Activated CD8-positive, alpha-beta memory T cell treated with anti-CD3 and anti-CD28 coated beads, Interleukin-2, amount 50 U/mL, for 48 hours (primary cell): ENCODE measurements at places on chromosomes 2 and 18.

DNA sequence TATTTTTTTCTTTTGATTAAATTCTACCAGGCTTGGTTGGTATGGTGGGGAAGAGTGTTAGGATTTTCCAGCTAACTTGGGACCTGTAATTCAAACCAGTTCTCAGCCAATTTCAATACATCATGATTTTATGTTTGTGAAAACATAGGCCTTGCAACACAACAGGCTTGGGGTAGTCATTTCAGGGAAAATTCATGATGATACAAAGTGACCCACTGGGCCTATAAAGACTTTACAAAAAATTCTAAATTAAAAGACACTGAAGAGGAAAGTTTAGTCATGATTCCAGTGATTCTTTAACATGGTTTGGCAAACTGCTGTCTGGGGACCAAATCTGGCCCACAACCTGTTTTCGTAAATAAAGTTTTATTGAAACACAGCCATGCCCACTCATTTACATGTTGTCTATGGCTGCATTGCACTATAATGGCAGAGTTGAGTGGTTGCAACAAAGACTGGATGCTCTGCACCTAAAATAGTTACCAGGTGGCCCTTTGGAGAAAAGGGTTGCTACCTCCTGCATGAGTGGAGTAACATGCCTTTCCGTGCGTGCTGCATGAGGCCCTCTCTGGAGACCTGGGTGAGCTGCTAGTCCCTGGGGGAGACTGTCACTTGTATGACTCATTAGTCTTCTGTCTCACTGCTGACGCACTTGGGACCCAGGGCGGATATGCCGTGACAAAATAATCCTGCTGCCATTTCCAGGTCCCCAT is 73.6 kb downstream of the NPAS2 start:
- no peak for DNase-seq

GRCh38 chr2:146801886-146802285 is 1042.9 kb upstream of the ACVR2A start:
- DNase-seq: no peak

DNA sequence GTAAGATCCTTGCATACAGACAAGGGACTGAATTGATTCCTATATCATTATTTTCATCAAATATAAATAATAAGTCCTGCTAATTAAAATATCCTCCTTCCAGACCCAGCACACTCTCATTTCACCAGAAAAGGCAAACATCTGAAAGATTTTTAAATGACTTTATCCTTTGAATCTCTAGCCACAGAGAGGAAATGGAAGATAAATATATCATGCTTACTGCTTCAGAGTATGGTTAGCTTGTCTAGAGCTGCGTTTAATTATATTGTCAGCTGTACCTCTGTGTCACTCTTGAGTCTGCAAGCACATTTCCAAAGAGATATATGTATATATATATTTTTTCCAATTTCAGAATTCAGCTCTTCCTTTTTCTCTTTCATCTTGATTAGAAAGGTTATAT is 232.7 kb downstream of the TRIB2 start:
- DNase-seq: no peak

DNA sequence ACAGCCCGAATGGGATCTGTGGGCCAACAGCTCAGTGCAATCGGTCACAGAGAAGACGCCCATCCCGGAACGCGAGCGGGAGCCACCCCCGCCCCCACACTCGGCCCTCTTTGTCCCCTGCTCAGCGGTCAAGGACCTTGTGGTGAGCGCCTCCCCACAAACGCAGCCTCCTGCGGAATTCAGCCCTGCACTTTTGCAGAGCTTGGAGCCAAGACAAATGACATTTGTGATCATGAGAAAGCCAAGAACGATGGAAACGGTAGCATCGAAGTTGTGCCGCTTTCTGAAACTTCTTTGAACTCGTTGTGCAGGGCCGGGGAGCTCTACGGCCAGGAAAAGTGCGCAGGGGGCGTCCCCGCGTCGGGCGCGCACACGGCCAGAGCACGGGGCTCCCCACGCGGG is 6.7 kb upstream of the SALL3 start:
- DNase-seq: peak; percentile 46

DNA sequence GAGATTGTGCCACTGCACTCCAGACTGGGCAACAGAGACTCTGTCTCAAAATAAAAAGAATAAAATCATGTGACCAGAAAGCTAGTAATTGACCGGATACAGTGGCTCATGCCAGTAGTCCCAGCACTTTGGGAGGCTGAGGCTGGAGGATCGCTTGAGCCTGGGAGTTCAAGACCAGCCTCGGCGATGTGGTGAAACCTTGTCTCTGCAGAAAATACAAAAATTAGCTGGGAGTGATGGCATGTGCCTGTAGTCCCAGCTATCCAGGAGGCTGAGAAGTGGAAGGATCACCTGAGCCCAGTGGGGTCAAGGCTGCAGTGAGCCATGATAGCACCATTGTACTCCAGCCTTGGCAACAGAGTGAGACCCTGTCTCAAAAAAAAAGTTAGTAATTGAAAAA is 36.8 kb downstream of the COX7A2L start:
- no peak for DNase-seq

DNA sequence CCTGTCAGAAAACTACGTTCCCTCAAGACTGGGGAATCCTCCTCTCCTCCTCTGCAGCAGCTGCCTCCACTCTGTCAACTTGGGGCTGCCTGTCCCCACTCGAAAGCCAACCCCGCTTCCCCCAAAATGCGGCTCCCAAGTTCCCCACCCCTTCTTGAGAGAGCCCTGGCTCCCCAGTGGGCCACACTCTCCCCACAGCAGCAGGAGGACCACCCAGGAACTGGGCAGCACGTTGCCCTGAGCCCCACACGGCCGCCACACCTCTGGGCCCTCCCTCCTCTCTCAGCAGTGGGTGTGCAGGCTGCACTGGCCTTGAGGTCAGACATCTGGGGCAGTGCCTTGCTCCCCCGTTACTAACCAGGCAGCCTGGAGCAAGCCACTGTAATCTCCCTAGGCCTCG is 9.6 kb upstream of the TEX51 start:
- peak; percentile 38 for DNase-seq

DNA sequence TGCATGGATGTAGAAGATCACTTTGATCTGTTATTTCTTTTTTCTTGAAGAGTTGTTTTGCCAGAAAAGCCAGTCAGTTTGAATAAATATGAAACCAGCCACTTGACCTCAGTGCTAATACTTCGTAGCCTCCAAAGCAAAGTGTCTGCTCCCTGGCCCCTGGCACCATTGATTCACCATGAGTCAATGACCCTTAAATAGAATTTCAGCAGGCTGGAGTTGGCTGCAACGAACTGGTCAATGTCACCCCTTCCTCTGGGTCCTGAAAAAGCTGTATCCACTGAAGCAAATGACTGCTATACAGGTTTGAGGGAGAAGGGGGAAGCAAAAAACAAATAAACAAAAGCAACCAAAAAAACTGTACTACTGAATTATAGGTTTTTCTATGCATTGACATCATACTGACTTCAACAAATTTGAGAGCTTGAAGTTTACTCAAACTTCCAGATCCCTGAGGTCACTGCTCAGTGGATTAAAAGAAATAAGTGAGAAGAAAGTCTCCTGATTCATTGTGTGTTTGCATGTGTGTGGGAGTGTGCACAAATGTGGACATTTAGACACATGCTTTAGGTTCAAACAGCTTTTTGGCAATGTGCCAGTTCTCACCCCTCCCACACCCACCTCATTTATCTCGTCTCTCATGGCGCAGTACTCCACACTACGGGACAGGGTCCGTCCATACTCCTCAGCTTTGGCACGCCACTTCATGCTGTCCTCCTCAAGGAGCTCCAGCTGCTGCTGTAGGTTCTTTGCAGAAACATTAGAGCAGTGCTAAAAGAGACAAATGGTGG is 58.1 kb upstream of the TTN start:
- no peak for DNase-seq

DNA sequence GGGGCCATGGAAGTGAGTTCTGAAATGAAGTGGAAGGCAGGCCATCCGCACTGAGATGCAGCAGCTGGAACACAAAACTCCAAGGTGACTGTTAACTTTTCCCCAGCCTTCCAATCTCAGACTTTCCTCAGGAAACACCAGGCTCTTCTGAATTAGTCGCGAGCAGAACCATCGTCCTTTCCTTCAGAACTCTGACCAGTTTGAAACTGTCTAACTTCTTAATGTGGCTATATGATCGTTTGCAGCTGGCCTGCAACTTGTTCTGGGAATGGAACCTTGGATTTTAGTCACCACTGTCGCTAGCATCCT is 620 bp upstream of the RPL37A start:
- DNase-seq: no peak

- DNase-seq: no peak
These were observed 338.0 kb downstream of the EN1 start for GRCh38 chr2:118509319-118510004.

GRCh38 chr2:134982603-134983002 is 64.0 kb downstream of the CCNT2 start:
- DNase-seq: no peak

- no peak for DNase-seq
These were observed 83.2 kb upstream of the EPC2 start for GRCh38 chr2:148561389-148561788.

- DNase-seq: no peak
These were observed 80.7 kb upstream of the PXDN start for GRCh38 chr2:1825046-1825445.

GRCh38 chr2:24984912-24985311 is 13.2 kb upstream of the DNAJC27 start:
- DNase-seq: no peak

- no peak for DNase-seq
These were observed 476.8 kb downstream of the ZNF516 start for GRCh38 chr18:76018210-76018609.

DNA sequence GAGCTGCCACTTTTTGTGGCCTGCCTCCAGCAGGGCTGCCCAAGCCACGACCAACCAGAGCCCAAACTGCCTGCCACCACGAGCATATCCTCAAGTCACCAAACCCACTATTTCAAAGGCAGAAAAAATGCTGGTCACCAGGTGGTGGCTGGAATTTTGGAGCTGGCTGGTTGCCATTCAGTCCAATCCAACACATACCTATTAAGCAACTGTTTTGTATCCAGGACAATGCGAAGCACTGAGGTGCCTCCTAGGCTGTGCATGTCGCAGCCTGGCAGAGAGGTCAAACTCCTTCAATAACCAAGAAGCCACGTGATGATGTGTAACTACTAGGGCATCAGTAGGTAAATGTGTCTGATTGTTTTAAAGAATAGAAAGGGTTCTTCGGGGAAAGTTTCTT is 108.3 kb upstream of the PPP1CB start:
- DNase-seq: no peak

- DNase-seq: no peak
These were observed 259.8 kb downstream of the PHLPP1 start for GRCh38 chr18:62974928-62975675.

DNA sequence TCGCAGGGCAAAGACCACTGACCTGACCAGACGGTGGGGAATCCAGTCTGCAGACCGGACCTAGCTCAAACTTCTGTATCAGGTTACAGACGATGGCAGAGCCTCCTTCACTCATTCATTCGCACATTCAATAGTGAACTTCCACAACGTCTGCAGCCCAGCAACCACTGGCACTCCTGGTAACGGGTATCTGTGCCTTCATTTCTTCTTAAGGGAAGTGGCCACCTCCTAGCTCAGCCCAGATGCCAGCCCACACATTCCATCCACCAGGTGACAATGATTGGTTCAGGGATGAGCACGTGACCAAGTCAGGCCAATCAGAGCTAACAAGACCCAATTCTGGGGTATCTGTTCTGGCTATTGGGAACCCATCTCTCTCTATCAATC is 15.9 kb upstream of the ARMC9 start:
- DNase-seq: peak; percentile 37

DNA sequence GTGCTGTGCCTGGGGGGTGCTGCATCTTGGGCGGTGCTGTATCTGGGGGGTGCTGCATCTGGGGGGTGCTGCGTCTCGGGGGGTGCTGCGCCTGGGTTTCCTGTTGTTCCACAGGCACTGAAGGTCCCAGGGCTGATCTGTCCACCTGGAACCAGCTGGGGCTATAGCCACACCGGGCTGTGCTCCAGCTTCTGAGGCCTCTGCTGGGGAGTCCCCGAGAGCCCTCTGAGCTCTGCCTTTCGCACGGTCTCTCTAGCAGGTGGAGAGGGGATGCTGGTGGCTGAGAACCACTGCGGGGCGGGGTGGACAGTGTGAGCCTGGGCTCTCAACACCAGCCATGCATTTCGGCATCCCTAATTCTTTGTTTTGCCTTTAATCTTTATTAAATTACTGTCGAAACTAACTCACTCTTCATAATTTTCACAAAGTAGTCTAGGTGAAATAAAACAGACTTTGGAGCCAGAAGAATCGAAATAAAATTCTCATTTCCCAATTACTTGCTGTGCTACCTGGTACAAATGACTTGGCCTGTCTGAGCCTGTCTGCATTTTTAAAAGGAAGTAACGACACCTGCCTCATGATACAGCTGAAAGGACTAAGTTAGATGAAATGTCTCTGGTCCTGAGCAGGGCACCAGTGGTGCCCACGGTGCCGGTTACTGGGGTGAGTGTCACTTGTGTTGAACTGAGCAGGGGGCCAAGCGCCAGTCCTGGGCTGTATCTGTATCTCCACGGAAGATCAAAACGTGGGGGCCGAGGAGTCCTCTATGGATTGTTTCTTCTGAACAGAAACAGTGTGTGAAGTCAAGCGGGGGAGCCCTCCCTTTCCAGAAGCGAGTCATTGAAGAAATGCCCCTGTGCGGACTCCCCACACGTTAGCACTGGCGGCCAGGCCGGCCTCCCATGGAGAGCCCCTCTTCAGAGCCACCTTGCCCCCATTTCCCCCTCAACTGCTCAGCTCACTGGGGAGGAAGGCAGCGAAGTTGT is 142.0 kb downstream of the ASB1 start:
- DNase-seq: no peak

DNA sequence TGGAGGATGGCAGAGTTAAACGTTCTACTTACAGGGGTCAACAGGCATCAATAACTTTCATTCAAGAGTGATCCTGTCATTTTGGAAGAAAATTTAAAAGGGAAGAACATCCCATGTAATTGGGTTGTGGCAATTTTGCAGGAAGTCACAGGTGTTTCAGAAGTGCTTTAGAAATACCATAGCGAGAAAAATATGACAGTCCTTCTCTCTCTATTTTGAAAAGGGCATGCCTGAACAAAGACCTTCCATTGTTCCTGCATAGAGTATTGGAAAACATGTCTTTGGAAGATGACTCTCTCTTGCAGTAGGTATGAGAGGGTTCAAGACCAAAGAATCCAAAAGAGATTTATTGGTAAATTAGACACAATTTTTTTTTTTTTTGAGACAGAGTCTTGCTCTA is 81.8 kb upstream of the SERTAD2 start:
- DNase-seq: no peak

DNA sequence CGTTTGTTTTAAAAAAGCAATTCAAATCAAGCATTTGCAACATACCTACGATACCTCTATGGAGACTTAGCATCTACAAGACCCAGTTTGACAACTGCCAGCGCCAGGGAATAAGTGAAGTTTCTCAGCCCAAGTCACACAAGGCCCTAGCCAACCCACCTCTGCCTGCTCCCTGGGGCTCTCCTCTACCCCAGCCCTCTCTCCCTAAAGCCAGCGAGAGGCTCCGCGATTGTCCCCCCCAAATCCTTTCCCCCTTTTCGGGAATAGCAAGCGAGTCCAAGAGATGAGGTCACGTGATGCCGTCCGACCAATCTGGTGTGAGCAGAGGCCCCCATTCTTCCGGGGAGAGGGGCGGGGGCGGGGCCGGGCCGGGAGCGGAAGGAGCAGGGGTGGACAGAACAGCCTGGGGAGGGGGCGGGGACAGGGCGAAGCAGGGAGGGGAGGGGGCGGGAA is 102.2 kb upstream of the RAB6C start:
- DNase-seq: peak; percentile 87

- no peak for DNase-seq
These were observed 1.2 kb downstream of the CPSF3 start for GRCh38 chr2:9424447-9425164.

- DNase-seq: no peak
These were observed 28.1 kb upstream of the HTR2B start for GRCh38 chr2:231152800-231153557.
